ENCODE measurements at places on chromosomes 3 and 15.

DNA sequence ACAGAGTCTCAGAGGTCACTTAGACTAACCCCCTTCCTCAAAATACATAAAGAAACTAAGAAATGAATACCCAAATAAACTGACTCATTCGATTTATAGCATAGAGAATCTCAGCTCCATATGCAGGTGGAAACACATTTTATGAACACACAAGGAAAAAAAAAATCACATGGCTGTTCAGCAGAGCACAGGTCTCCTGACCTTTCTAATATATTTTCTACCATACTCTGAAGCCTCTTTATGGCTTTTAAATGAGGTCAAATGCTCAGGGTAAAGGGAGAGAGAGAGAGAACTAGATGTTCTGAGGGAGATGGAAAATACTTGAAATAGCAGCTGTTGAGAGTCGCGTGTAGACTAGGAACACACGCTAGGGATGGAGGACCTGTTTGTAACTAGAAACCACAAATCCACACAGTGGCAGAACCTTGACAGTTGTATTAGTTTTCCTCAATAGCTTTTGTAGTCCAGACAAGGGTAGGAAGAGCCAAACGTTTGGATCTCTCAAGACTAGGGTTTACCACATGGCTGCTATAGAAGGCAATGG lies 165.3 kb downstream of the FMN1 start:
- DNase-seq = no peak

DNA sequence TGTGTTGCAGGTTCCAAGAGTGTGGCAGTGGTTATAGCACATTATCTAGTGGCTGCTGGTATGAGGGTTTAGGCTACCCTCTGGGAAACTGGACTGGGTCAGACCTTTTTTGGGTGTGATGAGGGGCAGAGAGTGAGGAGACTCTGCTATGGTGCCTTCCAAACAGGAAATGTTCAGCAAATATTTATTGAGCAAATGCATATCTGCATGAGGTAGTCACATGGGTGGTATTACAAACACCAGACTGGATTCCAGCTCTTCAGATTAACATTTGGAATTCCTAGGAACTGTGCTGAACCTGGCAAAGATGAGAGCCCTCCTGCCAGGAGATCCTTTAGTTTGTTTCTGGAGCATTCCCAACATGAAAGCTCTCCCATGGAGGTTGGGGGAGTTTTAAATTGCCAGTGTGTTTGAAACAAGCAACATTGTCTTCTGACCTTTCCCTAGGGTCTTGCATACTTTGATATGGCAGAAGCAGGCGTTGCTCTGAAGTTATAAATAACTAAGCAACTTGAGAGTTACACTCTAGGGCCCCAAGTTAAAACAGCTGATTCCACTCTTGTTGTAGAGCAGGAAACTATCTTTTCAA lies 341.2 kb upstream of the C2CD4B start:
- DNase-seq = no peak

DNA sequence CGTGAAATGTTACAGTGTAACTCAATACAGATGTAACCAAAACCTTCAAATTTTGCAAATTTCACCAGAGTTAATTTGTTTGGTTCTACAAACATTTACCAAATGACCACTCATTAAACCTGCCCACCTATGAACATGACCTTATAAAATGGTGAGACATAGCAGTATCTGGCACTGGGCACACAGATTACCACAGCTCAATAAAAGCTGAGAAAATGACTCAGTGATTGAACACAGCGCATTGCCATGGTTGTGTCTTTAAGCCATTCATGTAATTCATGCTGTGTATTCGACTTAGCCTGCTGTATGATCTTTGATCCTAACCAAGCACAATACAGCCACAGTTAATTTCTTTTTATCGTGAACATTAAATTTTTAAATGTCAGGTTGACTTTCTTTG lies 11.3 kb downstream of the PPARG start:
- no peak for DNase-seq

DNA sequence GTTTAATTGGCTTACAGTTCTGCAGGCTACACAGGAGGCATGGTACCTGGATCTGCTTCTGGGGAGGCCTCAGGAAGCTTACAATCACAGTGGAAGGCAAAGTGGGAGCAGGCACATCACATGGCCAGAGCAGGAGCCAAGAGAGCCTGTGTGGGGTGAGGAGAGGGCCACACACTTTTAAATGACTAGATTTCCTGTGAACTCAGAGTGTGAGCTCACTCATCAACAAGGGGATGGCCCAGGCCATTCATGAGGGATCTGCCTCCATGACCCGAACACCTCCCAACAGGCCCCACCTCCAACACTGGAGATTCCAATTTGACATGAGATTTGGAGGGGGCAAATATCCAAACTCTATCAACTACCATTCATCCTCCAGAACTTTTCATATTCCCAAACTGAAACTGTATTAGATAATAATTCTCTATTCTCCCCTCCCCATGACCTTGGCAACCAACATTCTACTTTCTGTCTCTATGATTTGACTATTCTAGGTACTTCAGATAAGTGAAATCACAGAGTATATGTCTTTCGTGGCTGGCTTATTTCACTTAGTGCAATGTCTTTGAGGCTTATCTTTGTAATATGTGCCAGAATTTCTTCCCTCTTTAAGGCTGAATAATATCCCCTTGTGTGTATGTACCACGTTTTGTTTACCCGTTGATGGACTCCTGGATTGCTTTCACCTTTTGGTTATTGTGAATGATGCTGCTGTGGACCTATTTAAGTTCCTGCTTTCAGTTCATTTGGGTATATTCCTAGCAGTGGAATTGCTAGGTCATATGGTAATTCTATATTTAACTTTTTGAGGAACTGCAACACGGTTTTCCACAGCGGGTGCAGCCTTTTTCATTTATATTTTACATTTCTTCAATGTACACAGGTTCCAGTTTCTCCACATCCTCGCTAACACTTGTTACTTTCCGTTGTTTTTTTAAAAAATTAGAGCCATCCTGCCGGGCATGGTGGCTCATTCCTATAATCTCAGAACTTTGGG lies 43.8 kb downstream of the TKT start:
- no peak for DNase-seq

DNA sequence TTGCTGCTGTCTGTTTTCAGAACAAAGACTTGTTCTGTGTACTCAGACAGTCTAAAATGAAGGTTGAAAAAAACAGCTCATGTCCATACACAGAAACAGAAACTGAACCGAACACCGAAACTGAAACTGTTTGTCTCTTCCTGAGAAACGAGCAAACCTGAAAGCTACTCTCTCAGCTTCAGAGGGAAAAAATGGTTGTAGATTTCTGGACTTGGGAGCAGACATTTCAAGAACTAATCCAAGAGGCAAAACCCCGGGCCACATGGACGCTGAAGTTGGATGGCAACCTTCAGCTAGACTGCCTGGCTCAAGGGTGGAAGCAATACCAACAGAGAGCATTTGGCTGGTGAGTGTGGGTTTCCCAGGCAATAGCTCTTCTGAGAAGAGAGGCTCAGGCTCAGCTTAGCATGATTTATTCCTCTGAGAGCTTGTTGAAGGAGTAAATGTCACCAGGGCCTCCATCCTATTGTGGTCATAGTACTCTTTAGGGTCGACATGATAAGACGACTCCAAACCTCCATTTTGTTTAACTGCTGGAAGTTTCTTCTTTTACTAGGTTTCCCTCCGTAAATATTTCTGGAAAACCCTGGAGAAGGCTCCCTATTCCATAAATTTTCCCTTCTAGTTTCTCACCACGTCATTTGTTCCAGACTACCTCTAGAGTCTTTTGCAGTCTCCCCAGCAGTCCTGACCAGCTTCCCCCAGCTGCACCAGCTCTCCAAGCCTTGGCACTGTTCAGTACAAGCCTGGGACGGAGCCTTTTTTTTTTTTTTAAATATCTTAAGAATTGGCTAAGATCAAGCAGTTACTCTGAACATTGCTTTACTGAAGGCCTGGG lies at the start of gene RTP4:
Gene RTP4, plus strand, starts transcription at position 135 of the 838 bp plus-strand sequence. Its CDS starts 57 bp downstream, at position 192.
- no peak for DNase-seq

DNA sequence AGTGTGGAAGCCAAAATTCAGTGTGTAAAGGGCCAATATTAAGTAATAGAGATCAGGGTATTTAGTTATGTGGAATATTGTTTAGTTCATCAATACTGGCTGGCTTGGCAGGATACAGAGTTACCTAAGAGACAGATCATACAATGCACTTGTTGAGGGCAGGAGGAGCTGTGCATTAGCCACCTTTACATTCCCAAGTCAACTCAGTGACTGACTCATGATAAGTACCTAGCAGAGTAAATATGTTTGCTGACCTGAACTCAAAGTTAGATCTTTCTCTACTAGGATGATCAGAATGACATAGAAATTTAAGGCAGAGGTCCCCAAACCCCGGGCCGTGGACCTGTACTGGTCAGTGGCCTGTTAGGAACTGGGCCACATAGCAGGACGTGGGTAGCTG lies 3.5 kb upstream of the ABHD17C start:
- DNase-seq = no peak

- no peak for DNase-seq
Observed at GRCh38 chr3:77526573-77527113, 486.7 kb downstream of the ROBO2 start.

- no peak for DNase-seq
Observed at GRCh38 chr3:109696932-109697331, 359.6 kb upstream of the DPPA4 start.

GRCh38 chr3:47410417-47410720 lies 29.5 kb downstream of the PTPN23 start:
- DNase-seq = no peak

DNA sequence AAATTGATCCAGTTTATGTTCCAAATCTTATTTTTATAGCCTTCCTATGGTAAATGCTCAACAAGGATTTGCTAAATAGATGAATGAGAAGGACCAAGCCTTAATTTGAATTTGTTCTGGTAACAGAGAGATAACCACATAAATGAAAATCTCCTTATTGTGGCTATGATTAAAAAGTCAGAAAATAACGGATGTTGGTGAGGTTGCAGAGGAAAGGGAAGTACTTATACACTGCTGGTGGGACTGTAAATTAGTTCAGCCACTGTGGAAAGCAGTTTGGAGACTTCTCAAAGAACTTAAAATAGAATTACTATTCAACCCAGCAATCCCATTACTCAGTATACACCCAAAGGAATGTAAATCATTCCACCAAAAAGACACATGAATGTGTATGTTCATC lies 26.2 kb downstream of the AAGAB start:
- DNase-seq = no peak

DNA sequence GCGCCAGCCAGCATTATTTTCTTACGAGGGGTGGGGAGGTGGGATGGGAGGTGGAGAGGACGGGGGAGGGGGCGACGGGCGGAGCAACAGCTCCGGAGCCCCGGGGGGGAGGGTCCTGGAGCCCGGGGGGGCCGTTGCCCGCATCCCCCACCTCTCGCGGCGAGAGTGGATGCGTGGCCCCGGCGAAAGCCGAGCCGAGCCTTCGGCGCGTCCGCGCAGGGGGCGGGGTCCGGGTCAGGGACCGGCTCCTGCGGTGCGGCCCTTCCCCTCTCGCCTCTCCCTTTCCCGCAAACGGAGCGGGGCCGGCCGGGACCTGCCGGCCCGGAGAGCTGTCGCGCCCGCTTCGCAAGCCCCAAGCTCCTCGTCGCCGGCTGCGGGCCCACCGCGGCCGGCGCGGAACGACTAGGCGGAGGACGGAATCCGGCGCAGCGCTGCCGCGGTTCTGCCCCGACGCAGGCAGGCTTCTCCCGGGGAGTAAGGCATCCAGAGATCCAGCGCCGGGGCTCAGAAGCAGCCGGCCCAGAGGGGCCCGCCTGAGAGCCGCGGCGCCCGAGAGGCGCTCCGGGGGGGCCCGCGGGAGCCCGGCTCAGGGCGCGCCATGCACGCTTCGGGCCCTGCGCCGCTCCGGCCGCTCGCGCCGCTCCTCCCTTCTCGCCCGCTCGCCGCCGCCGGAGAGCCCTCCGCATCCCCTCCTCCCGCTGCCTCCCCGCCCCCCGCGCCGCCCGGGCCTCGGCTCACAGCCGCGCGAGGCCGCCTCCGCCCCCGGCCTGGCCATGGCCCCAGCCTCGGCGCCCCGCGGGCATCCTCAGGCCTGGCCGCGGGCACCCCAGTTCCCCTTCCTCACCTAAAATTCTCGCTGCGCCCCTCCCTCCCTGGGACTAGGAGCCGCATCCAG lies 459 bp upstream of the ADCY5 start:
- no peak for DNase-seq

DNA sequence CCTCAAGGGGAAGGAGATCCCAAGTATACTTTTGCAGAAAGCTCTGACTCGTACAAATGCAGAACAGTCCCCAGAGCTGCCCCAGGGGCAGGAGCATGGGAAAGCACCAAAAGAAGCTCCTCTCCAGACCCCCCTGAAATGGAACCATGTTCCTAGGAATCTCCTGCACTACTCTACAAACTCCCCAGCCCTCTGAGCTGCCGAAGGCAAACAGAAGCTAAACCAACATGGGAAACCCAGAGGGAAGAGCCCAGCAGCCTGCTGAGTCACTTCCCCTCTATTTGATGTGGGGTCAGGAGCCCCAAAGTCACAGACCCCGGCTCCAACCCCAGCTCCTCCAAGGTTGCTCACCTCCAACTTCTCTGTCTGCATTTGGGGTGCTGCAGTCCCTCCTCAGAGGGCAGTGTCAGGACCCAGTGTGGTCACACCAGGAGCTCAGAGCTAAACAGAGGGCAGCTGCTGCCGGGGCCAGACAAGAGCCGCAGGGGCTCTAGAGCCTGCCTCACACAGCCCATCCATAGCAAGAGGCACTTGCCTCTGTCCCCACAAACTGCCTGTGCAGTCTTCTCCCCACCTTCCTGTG lies 3.8 kb upstream of the PLXNA1 start:
- DNase-seq = no peak

GRCh38 chr3:190562866-190563510 lies 49.1 kb downstream of the IL1RAP start:
- no peak for DNase-seq

DNA sequence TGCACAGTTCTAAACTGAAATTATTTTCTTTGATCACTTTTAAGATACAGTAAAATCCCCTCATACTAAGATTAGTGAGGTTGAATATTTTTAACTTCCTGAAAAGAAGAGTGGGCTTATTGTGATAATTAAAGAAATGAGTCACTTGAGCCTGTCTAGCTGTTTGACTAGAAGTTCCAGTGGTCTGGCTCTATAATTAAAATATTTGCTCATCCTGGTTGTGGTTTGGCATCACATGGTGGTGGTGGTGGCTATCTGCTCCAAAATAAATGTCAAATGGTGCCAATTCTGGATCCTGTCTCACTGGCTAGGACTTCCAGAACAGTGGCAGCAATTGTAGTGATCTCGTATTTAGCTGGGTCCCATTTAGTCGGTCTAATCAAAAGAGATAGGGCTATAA lies 8.6 kb upstream of the TEX9 start:
- no peak for DNase-seq

DNA sequence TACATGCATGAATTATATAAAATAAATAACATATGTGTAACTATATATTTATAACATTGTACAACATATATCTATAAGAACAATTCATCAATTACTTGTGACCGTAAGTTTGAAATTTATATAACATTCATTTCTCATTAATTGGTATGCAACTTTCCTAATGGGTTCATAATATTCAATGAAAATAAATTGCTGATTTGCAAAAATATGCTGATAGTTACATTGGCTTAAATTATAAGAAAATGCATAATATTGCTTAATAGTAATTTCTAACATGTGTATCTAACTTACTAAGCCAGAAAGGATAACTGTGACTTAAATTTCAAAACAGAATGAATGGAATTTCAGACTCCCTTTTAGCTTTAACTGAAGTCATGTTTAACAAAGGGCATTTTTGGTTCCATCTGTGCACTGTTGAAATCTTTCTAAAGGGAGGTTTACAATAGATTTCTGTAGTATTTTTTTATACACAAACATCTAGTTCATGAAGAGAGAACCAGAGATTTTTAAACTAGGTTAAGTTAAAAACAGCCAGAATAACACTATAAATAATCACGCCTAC lies 310.9 kb downstream of the TBC1D5 start:
- no peak for DNase-seq

GRCh38 chr3:120151791-120152190 lies 57.5 kb upstream of the GSK3B start:
- no peak for DNase-seq

- no peak for DNase-seq
Observed at GRCh38 chr3:57755368-57755675, 787 bp upstream of the SLMAP start.
